ENCODE measurements at places on chromosomes 13 and 19.

- no peak for DNase-seq
Observed at GRCh38 chr19:17246681-17247425, 1.1 kb upstream of the NR2F6 start.

DNA sequence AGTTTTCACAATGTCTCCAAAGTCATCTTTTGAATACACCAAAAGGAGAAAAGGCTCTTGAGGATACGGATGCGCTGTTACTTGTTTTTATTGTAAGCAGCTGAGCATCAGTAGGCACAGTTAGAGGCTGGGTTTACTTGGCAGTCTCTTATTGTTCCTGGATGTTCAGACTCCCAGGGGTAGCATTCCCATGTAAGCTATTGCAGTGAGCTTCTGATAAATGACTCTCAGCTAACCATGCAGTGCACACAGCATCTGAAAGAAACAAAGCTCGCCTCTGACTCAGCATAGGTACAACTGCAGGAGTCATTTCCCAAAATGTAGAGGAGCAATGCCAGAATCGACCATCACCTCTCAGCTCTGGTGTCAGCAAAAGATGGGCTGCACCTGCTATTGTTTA lies 84.8 kb downstream of the DCT start:
- no peak for DNase-seq

GRCh38 chr13:103715335-103715734 lies 649.1 kb upstream of the SLC10A2 start:
- no peak for DNase-seq

DNA sequence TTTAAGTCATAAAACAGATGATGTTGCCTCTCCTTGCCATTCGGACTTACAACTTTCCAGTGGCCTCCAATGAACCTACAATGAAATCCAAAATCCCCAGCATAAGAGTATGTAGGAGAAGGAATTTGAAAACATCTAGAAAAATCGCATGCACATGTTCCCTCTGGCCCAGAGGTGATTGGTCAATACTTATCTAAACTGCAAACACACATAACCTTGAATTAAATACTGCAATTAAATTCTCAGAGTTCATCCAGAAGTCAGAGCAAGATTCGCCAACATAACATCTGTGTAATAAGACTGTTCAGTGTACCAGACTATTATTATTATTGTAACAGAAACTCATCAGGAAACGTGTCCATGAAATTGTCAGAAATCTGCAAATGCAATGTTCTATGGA lies 82.2 kb upstream of the USP29 start:
- DNase-seq = no peak

DNA sequence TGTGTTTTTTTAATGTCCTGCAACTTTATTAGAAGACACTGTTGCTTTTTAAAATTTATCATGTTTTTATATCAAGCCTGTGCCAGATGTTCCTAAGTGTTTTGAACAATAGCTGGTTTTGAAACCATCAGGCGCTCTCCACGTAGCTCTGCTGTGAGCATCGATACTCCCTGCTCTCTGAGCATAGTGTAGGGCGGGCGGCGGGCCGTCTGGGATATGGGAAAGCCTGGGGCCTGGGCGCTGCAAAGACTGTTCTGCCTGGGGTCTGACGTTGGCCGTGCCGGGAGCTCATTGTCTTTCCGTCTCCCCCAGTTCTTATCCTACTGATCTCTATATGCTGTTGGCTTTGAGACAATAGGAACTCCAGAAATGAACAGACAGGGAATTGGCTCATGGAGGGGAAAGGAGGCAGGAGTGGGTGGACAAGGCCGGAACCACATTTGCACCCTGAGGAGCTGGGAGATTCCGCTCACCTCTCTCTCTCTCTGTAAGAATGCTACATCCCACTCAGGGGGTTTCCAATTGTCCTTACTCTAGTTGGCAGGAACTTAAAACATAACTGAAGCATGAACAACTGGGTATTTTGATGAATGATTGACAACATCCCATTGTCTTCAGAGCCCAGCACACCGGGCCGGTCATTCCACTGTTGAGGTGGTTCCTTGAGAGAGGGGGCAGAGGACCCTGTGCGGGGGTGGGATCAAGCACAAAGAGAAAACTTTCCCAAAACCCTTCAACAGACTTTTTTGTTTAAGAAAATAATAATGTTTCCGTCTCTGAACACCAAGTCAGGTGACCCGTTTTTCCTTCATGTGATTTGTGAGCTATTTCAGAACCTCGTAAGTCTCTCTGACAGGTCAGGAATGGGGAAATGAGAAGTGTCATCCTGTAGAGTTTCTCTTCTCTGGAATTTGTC lies 64.7 kb downstream of the COL4A2 start:
- DNase-seq = no peak

DNA sequence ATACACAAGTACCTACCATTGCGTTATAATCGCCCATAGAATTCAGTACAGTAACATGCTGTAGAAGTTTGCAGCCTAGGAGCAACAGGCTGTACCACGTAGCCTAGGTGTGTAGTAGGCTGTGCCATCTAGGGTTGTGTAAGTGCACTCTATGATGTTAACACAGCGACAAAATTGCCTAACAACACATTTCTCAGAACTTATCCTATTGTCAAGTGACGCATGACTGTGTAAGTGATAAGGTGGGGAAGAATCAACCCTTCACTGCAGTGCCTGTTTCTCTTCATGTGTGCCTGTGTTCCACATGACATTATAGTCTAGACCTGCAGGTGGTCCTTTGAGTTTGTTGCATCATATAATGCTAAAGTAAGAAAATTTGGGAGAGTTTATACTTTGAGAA lies 94.0 kb downstream of the PCDH9 start:
- DNase-seq = no peak

DNA sequence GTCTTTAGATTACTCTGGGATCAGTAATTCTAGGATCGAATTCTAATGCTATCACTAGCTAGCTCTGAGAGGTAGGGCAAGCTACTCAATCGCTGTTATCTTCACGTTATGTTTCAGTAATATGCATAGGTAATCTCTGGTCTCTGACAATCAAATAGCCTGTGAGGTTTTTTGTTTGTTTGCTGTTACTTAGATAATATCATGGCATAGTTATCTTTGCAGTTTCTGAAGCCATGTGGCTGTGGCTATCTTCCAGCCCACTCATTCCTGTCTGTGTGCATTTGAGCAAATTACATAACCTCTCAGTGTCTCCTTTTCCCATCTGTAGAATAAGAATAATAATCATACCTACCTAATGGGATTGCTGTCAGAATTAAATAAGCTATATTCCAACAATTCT lies 330.2 kb downstream of the PCDH9 start:
- no peak for DNase-seq

- DNase-seq = no peak
Observed at GRCh38 chr19:46935066-46935663, 74.4 kb downstream of the ARHGAP35 start.

DNA sequence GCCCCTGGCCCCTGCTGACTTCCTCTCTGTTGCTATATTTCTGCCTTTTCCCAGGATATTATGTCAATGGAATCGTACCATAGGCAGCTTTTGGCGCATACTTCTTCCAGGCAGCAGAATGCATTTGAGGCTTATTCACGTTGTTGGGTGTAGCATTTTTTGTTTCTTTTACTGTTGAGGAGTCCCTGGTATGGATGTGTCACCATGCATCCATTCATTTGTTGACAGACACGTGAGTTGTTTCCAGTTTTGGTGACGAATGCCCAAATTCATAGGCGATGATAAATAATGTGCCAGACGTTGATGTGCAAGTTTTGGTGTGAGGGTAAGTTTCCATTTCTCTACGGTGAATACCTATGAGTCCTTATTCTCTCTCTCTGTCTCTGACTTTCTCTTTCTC lies 5.0 kb downstream of the NFILZ start:
- no peak for DNase-seq

DNA sequence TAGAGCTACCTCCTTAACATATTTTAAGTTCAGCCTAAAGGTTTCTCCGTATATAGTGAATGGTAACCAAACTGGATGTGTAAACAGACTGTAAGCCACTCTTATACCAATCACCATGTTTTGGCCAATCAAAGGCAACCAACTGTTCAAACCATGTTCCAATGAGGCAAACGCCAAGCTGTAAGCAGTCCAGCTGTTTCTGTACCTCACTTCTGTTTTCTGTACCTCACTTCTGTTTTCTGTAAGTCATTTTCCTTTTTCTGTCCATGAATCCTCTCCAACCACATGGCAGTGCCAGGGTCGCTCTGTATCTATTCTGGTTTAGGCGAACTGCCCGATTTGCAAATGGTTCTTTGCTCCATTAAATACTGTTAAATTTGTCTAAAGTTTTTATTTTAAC lies 24.4 kb downstream of the COMMD6 start:
- DNase-seq = no peak

- peak; percentile 46 for DNase-seq
Observed at GRCh38 chr19:2047449-2048103, 3.5 kb downstream of the MKNK2 start.

DNA sequence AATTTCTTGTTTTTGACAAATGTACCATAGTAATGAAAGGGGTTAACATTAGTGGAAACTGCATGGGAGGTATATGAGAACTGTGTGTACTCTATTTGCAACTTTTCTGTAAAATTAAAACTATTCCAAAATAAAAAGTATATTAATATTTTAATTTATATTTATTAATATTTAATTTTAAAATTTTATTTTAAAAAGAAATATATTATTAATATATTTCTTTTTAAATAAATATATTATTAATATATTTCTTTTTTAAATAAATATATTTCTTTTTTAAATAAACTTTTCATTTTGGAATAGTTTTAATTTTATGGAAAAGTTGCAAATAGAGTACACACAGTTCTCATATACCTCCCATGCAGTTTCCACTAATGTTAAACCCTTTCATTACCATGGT lies 101.1 kb upstream of the SLC7A1 start:
- DNase-seq = no peak

DNA sequence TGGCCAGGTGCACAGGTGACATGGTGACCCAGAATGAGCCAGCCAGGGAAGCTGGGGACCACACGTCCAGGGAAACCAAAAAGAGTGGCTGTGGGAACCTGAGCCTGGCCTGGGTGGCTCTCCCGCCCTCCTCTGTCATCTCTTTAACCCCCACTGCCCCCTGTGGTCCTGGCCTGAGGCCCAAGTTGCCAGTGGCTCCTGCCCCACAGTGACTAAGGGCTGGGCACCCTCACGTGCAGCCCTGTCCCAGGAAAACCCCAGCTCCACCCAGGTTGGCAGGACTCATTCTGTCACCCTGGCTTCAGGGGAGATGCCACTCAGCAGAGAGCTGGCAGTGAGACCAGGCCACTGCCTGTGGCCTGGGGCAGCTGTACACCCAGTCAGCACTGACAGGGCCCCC lies 30.6 kb upstream of the ISYNA1 start:
- DNase-seq = peak; percentile 35

DNA sequence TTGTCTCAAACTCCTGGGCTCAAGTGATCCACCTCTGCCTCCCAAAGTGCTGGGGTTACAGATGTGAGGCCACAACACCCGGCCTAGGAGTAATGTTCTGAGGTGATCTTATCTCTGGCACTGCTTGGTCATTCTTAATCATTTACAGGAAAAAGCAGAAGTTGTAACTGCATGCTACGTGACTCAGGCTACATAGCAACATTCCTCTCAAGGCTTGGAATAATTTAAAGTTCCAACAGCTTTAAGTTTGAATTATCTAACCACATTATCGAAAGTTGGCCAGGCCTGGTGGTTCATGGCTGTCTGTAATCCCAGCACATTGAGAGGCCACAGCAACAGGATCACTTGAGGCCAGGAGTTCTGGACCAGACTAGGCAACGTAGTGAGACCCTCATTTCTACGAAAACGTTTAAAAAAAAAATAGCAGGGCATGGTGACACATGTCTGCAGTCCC lies 3.9 kb upstream of the B9D2 start:
- peak; percentile 80 for DNase-seq

DNA sequence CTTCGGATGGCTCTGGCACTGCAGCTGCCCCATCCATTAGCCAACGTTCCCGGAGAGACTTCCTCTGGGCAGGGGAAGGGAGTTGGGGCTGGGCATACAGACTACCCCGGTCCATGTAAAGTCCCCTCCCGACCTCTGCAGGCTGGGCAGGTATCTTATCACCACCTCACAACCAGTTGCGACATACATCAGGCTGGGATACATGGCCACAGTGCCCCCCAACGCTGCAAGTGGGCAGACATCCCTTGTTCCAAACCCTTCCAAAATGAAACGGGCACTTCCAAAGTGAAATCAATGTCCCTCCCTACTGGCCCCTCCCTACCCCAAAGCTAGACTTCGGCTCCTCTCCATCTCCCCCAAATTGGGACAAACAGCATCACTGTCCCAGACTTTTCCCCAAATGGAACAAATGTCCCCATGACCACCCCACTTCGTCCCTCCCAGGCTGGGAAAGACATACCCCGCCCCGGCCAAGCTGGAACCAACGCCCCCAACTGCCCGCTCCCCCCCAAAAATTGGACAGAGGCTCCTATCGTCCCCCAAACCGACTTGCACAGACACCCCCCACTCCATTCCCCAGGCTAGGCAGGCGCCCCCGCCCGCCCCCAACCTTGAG lies 5.0 kb downstream of the PALM3 start:
- no peak for DNase-seq

DNA sequence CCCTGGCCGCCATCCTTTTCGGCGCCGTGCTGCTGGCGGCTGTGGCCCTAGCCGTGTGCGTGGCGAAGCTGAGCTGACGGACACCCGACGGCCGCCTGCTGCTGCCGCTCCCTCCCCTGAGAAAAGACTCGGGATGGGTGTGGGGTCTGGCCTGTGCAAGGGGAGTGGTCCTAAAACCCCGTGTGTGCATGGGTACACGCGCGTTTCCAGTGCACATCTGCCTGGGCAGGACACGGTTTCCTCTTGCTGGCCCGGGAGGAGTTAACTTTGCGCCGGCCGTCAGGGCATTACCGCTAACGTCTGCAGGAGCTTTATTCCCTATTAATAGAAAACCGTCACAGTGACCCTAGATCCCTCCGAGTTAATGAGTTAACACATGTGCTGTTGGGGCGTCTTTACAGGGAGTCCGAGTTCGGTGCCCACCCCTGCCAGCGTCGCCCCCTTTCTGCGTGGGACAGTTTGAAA lies 1.3 kb downstream of the RGS9BP start:
- DNase-seq = no peak

DNA sequence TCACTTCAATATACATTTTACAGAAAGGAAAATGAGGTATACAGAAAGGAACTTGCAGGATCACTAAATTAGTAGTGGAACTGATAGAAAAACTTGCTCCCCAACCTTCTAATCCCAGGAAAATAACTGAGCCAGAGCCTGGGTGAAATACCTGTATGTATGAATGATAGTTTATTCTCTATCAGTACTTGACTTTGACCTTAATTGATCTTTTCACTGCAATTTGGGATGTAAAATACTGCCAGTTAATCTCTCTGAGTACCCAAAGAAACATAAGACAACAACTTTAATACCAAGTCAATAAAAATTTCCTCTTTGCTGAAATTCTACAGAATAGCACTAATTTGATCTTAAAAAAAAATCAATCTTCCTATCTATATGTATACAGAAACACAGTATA lies 33.3 kb downstream of the KATNAL1 start:
- no peak for DNase-seq

- DNase-seq = peak; percentile 6
Observed at GRCh38 chr13:60402022-60402421, 5.0 kb downstream of the TDRD3 start.

- DNase-seq = no peak
Observed at GRCh38 chr19:15575406-15575805, 39.6 kb upstream of the CYP4F8 start.

GRCh38 chr19:38862321-38863059 lies 12.7 kb upstream of the HNRNPL start:
- DNase-seq = peak; percentile 68

All from hematopoietic multipotent progenitor cell treated with erythropoietin and hydrocortisone succinate and interleukin-3 and kit ligand, for 8 days (in vitro differentiated cells).